Amniotic epithelial cell (primary cell): ENCODE measurements at places on chromosomes 3 and 15.
A peak's percentile ranks its signal among the peaks of the same experiment; 100 is the strongest.

GRCh38 chr3:69720824-69721223 lies 18.4 kb upstream of the MITF start:
- DNase-seq: no peak

GRCh38 chr3:135228201-135228600 lies 433.1 kb downstream of the EPHB1 start:
- no peak for DNase-seq

DNA sequence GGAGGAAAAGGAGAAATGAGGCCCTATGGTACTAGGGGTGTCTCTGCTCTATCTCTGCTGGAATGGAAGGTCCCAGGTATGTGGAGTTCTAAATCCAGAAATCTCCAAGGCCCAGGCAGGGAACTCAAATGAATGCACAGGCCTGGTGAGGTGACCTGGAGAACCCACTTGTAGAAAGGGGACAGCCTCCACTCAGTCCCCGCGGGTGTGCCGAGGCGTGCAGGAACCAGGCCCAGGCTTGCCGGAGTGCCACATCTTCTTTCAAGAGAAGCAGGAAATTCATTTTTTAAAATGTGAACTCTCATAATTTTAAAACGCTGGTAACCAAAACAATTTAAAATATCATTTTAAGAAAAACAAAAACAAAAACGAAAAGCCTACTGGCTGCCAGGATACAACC lies 32.2 kb upstream of the ADCY5 start:
- no peak for DNase-seq

- DNase-seq: no peak
Measured at GRCh38 chr15:54803987-54804386, 392.8 kb downstream of the RSL24D1 start.

DNA sequence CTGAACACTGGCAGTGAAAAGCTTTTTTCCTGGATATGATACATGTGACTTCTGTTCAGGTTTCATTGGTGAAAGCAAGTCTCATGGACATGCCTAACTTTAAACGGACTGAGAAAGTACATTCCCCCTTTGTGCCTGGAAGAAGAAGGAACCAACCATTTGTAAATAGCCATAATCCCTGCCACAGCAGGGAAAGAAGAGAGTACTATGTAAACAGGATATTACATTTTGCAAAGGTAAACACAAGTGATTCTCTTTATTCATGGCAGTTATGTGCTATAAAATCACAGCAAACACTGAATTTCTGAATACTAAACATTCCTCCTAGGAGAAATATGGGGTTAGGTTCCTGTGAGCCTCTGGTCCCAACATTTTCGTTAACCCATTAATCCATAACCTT lies 46.8 kb downstream of the PRICKLE2 start:
- DNase-seq: no peak

DNA sequence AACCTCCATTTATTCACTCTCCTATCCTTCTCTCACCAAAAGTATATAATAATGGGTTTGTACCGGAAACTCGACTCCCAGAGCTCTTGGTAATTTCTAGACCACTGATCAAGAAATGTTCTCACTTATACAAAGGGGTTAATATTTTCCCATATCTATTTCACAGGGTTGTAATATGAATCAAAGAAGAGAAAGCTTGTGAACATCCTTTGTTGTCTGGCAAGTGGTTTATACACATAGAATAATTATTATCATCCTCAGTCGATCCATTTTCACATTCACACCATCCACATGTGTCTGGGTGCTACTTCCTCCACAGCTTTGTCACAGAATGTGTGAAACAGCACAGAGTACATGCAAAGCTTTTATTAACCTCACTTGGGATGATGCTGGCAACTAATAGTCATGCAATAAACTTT lies 29.9 kb upstream of the STT3B start:
- no peak for DNase-seq

GRCh38 chr15:100565591-100565990 lies 36.4 kb downstream of the LINS1 start:
- peak; percentile 77 for DNase-seq

- peak; percentile 47 for DNase-seq
Measured at GRCh38 chr3:69305011-69305410, 80.9 kb downstream of the FRMD4B start.

DNA sequence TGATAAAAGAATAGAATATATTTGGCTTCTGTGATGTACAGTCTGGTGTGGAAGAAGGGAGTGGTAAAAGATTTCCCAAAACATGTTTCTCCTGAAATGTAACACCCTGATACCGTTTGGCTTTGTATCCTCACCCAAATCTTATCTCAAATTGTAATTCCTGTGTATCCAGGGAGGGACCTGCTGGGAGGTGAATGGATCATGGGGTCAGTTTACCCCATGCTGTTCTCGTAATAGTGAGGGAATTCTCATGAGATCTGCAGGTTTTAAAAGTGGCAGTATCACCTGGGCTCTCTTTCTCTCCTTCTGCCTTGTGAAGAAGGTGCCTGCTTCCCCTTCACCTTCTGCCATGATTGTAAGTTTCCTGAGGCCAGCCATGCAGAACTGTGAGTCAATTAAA lies 1070.8 kb downstream of the IGSF11 start:
- DNase-seq: no peak

- peak; percentile 97 for DNase-seq
Measured at GRCh38 chr15:55267401-55268175, 22.0 kb downstream of the RAB27A start.
